ENCODE measurements at places on chromosomes 11 and 22. TPM values are rescaled to one million over a fixed set of nuclear protein-coding genes. Genes with fewer than 3 reads are reported as not detected.

GRCh38 chr11:106989078-106989455 lies 29.2 kb downstream of the GUCY1A2 start:
- DNase-seq: no peak

DNA sequence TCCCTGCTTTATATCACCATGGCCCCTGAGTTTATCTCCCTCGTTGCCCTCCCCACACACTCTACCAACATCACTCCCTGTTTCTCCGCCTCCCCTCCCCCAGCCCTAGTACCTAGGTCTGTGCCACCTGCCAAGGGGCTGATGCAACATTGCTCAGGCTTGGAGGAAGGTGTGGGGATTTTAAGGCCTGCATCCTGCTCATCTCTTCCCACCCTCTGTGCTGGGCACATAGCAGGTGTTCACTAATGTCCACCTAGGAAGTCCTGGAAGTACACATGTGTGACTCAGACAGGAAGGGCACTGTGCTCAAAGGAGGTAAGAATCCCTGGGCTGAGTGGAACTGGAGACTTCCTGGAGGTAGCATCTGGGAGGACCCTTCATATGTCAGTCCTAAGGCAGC lies 37.0 kb downstream of the PDE2A start:
- no peak for DNase-seq

GRCh38 chr22:42116848-42117424 lies 13.7 kb downstream of the CYP2D6 start:
- peak; percentile 27 for DNase-seq

KCNK4 gene
- not detected for total RNA-seq

WNT7B gene
- not detected for total RNA-seq

Measured in activated CD8-positive, alpha-beta T cell treated with anti-CD3 and anti-CD28 coated beads for 36 hours (primary cell).